ENCODE measurements at places on chromosomes 5 and 9.
A peak's percentile ranks its signal among the peaks of the same experiment; 100 is the strongest.

GRCh38 chr5:555058-555623, 30.9 kb upstream of the SLC9A3 start:
- peak; percentile 85 for DNase-seq

DNA sequence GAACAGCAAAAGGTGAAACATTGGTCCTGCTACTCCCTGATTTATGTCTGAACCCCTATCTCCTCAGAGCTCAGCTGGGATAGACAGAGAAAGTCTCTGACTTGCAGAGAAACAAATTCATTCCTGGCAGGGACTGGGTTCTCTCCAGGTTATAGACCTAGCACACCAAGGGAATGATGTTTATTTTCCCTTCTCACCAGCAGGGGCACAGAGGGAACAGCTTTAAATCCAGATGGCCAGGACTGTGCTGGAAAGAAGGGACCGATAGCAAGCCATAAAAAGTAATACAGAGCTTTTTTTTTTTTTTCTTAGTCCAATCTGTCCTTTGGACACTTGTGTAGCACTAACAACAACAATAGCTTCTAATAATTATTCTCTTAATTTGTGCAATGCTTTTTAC, 141.1 kb upstream of the C9orf72 start:
- DNase-seq, result no peak

GRCh38 chr9:27355166-27355565, 58.2 kb upstream of the EQTN start:
- DNase-seq, result no peak

DNA sequence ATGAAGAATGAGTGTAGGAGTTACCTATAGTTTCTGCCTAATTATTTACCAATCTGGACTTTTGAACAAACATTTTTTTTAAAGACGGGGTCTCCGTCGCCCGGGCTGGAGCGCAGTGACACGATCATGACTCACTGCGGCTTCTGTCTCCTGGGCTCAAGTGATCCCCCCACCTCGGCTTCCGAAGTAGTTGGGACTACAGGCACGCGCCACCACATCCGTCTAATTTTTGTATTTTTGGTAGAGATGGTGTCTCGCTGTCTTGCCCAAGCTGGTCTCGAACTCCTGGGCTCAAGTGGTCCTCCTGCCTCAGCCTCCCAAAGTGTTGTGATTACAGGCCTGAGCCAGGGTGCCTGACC, 1.5 kb downstream of the CTNNA1 start:
- DNase-seq, result no peak

- DNase-seq, result no peak
Measured at GRCh38 chr9:3750321-3750720, 224.5 kb upstream of the RFX3 start.

GRCh38 chr5:83377131-83377865, 94.2 kb upstream of the VCAN start:
- DNase-seq, result no peak

- DNase-seq, result no peak
Measured at GRCh38 chr5:3187771-3188425, 407.7 kb upstream of the IRX1 start.

GRCh38 chr5:5217371-5217770, 77.2 kb downstream of the ADAMTS16 start:
- no peak for DNase-seq
